ENCODE measurements at places on chromosomes 12 and 14.

DNA sequence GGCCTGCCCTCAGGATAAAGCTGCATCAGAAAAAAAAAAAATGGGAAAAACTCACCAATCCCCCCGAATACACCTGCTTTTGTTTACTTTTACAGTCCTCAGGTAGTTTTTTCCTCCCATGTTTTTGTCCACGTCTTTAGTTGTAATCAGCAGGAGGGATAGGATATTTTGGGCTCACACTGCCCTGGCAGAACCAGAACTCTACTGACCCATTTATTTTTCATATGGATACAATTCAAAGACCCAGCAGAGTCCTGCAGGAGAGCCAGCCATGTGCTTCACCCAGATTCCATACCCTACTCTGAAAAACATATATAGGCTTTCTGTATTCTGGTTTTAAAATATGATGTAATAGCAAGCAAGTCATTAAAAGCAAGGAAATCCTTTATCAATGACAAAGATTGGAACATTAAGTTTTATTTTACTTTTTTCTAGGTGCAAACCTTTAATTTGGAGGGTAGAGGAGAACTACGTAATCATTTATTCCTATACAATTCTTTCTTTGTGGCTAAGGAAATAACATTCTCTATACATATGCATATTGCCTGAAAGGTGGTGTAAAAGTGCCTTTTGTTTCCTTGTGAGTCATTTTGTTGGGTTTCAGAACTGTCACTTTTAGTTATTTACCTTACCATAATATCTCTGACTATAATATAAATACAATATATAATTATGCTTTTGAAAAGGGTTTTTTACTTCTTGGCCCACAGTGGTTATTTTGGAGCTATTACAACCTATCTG lies 19.1 kb downstream of the DACT1 start:
- no peak for DNase-seq

DNA sequence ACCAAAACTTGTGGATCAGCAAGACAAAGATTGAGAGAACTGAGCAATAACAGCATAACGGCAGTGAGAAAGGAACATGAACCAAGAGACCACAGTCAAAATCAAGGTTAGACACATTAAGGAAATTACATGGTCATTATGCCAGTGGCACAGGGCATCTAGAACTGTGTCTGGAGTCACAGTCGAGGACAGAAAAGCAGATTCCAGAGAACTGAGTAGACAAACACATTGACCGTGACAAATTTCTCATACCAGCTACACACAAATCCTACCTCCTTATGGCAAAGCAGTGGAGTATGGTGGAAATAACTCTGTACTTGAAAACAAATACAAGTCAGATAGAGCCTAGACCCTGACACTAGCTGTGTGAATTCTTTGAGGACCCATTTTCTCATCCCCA lies 367.3 kb downstream of the DUSP6 start:
- DNase-seq = no peak

DNA sequence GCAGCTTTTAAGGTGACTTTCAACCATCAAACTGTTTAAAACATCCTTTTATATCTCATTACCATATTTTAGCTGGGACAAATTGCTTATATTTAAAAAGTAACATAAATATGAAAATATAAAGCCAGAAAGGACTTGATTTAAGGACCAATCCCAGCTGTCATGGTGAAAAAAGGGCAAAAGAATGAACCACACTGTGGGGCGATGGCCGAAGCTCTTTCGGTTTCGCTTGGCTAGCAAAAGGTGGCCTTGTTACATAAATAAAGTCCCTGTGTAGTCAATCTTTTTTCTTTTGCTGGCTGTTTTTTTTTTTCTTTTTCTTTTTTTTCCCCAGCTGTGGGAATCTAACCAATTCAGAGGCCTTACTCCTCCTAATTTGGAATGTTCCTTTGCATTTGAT lies 50.9 kb downstream of the FBXO33 start:
- DNase-seq = no peak

GRCh38 chr12:87848248-87848868 lies 180.8 kb downstream of the C12orf50 start:
- DNase-seq = peak; percentile 36

DNA sequence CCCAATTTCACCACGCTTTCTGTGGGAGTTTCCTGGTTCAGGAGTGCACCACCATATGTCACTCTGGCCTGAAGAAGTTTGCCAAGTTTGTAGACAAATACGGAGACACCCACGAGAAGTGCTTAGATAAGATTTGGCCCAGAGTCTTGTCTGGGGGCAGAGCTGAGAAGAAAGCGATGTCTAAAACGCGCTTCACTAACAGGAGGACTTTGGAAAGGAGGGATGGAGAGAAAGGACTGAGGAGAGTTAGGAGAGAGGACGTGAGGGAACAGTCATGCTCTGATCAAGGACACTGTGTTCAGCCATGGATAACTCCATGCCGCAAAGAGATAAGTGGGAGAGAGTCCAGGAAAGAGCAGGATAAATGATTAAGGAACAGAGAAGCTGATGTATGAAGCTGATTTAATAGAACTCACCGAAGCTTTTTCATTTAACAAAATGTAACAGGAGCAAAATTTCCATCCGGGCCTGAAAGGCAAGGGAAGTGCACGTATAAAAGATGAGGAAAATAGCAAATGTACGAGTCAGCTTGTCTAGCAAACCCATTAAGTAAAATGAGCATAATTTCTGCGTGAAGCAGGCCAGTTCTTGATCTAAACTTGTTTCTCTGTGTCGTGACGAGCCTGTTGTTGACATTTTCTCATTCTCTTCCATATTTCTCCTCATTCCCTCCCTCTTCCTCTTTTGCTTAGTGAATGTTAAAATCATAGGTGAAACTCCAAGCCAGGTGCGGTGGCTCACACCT lies 23.4 kb upstream of the MAP3K9 start:
- DNase-seq = no peak

- DNase-seq = no peak
Measured at GRCh38 chr12:111248236-111249017, 120.5 kb downstream of the PHETA1 start.

- DNase-seq = no peak
Measured at GRCh38 chr12:112299704-112300103, 82.5 kb downstream of the HECTD4 start.

- no peak for DNase-seq
Measured at GRCh38 chr12:49404956-49405355, 37.7 kb downstream of the SPATS2 start.

GRCh38 chr12:113758165-113758924 lies 207.8 kb downstream of the RBM19 start:
- DNase-seq = no peak

GRCh38 chr12:92639017-92639416 lies 63.8 kb upstream of the PLEKHG7 start:
- DNase-seq = no peak

- no peak for DNase-seq
Measured at GRCh38 chr14:32009976-32010581, 67.0 kb upstream of the ARHGAP5 start.

GRCh38 chr12:124509676-124510300 lies 57.6 kb downstream of the NCOR2 start:
- no peak for DNase-seq

DNA sequence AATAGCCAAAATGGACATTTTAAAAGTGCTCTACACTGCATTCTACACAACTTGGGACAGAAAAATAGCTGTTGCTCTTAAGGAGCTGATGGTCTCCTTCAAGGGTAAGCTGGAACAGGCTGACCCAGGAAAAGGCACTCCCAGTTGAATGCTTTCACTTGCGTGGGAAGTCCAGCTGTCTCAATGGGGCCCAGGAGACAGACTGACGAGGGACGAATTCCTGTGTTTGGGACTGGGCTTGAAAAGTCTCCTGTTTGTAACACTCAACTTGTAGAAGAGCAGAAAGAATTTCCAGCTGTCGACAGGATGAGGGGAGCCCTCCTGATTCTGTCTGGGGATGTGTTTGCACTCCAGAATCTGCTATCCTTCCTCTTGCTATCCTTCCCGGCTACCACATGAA lies 180.8 kb downstream of the ZFP36L1 start:
- no peak for DNase-seq

DNA sequence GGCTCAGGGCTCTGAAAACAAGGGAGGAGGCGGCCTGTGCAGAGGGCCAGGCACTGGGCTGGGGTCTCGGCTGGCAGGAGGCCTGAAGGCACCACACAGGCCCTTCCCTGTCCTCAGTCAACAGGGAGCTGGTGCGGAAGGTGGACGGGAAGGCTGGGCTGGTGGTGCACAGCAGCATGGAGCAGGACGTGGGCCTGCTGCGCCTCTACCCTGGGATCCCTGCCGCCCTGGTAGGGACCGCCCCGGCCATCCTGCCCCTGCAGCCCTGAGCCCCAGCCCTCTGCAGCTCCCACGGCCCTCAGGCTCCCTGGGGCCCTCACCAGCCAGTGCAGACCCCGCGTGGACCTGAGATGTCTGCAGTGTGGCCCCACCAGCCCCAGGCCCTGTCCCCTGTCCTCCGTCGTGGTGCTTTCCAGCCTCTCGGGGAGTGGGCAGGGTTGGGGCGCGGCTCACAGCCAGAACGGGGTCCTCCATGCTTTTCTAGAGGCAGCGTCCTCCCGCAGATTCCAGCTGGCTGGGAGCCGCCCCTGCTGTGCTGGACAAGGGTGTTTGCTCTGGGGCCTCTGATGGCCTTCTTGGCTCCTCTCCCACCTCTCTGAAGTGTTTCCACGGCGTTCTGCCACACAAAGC lies 18.1 kb downstream of the ASPG start:
- DNase-seq = no peak

All from GM20000 (cell line).